Neural crest cell (in vitro differentiated cells): ENCODE measurements at places on chromosomes 5 and 9. TPM values are rescaled to one million over a fixed set of nuclear protein-coding genes. Genes with fewer than 3 reads are reported as not detected.

GRCh38 chr5:171442287-171443042 is 23.0 kb downstream of the FGF18 start:
- DNase-seq, result no peak

GRCh38 chr5:63401436-63402046 is 560.7 kb downstream of the HTR1A start:
- DNase-seq, result peak; percentile 72

- no peak for DNase-seq
Measured at GRCh38 chr5:84362061-84362720, 22.5 kb downstream of the EDIL3 start.

The PRRX2 gene
- 0.65 and 0.68 TPM in 2 replicates for total RNA-seq

The GABRA1 gene
- not detected in 2 replicates for total RNA-seq

The INSL6 gene
- not detected in 2 replicates for total RNA-seq

GRCh38 chr5:150279330-150280020 is 10.1 kb downstream of the CAMK2A start:
- no peak for DNase-seq

DNA sequence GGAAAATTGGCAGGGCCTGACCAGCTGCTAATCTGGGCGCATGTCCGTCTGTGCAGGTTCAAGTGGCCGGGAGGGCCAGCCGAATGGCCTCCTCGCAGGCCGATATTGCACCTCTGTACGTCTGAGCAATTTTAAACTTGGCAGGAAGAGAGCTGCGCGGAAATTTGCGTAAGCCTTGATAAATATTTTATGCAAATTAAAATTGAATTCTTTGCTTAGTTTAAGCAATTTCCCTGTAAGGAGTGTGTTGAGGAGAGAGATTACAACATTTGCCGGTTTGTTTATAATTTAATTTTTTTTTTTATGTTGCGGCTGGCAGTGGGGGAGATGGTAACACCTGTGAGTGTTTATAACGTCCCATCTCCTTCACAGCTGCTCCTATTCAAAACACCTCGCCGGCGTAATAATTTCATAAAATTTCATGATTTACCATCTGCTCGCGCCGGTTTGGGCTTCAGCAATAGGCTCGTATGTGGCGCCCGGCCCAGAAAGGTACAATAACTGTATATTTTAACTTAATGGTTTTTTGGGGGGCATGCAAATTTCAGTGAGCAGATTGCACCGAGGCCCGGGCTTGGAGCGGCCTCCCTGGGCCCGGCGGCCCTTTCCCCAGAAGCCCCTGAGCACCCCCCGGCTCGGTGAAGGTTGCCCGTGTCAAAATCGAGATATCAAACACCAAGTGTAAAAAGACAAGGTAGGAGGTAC is 269.4 kb upstream of the MVB12B start:
- no peak for DNase-seq

DNA sequence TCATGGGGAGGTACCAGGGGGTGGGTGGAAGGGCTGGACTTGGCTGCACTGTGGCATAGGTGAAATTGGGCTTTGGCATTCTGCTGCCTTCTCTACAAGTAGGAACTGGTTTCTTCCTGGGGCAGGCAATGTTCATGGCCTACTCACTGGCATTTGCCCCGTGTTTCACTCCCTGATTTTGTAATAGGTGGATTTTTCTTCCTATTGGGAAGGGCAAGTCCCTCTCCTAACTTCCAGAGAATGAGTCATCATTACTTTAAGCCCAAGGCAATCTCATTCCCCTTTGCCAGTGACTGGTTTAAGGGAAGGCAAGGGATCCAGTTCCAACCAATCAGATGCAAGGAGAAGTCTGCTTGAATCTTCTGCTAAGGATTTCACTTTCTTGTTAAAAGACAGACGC is 67.9 kb upstream of the ANKRD55 start:
- DNase-seq, result no peak

DNA sequence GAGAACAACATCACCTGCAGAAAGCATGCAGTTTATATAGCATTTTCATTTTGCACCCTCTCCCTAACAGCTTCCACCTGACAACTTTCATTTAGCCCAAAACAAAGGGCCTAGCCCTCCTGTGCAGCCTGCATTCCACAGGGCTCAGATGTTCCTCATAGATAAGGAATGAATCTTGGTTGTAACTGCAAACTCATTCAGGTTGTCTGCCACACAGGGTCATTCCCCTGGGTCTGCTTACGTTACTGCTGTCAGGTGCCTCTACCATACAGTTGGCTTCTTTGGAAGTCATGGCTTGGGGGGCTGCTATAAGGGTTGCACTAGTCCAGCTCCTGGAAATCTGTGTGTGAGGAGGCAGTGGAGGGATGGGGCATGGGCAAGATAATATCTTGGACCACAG is 2.7 kb upstream of the DCP2 start:
- DNase-seq, result no peak
